ENCODE measurements at places on chromosomes 6 and 20.

DNA sequence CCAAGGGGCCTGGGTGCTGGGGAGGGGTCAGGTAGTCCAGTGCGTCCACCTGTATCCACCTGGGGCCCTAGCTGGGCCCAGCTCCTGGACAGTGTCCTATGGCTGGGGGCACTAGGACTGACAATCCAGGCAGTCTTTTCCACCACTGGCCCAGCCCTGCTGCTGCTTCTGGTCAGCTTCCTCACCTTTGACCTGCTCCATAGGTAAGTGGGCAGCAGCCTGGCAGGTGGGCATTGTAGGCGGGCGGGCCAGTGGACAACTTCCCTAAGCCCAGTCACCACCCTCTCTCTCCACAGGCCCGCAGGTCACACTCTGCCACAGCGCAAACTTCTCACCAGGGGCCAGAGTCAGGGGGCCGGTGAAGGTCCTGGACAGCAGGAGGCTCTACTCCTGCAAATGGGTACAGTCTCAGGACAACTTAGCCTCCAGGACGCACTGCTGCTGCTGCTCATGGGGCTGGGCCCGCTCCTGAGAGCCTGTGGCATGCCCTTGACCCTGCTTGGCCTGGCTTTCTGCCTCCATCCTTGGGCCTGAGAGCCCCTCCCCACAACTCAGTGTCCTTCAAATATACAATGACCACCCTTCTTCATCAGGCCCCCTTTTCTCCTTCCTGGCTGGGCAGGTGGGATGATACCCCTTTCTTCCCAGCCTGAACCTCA, 584 bp downstream of the C20orf141 start:
- no peak for DNase-seq

- DNase-seq: no peak
Measured at GRCh38 chr6:132380358-132381029, 20.8 kb downstream of the MOXD1 start.

- DNase-seq: no peak
Measured at GRCh38 chr6:91697010-91697695, 1110.3 kb upstream of the MAP3K7 start.

- DNase-seq: no peak
Measured at GRCh38 chr6:136551103-136551502, 881 bp upstream of the MAP7 start.

DNA sequence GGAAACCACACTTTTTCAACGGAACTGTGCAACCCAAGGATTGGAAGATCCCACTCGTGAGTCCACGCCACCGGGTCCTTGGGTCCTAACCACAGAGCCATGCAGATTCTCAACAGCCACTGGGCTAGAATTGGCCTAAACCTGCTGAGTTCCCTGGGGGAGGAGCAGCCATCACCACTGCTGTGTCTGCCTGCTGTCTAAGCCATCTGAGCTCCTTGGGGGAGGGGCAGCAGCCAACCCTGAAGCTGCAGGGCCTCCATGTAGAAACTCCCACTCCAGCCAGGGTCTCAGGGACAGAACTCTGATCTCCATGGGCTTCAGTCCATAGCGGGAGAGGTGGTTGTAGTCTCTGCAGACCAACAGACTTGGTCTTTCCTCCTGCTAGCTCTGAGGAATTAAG, 154.6 kb upstream of the VGLL2 start:
- no peak for DNase-seq

GRCh38 chr6:47690791-47691190, 7.6 kb upstream of the ADGRF4 start:
- DNase-seq: no peak

DNA sequence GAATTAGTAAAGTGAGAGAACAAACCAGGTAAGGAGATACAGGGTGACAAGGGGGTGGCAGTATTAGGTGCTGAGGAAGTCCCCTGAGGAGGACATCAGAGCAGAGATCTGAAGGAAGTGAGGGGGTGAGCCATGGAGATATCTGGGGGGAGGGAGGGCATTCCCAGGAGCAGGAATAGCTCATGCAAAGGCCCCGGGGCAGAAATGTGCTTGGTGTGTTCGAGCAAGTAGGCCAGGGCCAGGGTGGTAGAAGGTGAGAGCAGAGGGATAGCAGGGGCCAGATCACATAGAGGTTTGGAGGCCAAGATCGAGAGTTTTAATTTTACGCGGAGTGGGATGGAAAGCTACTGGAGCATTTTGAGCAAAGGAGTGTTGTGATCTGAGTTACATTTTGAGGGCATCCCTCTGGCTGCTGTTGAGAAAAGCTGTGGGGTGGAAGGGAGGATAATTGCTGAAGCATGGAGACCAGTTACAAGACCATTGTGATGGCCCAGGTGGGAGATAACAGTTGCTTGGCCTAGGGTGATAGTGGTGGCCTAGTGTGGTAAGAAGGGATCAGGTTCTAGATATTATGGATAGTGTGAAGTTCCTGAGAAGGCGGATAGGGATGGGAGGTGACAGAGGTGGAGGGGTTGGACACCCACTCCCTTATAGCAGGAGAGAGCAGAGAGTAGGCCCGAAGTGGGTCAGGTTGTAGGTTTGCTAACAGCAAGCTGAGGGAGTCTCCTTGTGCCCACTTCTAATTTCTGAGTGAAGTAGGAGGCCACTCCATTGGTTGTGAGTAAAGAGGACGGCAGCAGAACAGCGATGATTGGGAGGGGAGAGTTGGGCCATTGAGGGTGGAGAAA, 10.2 kb downstream of the ARFGEF2 start:
- DNase-seq: no peak

DNA sequence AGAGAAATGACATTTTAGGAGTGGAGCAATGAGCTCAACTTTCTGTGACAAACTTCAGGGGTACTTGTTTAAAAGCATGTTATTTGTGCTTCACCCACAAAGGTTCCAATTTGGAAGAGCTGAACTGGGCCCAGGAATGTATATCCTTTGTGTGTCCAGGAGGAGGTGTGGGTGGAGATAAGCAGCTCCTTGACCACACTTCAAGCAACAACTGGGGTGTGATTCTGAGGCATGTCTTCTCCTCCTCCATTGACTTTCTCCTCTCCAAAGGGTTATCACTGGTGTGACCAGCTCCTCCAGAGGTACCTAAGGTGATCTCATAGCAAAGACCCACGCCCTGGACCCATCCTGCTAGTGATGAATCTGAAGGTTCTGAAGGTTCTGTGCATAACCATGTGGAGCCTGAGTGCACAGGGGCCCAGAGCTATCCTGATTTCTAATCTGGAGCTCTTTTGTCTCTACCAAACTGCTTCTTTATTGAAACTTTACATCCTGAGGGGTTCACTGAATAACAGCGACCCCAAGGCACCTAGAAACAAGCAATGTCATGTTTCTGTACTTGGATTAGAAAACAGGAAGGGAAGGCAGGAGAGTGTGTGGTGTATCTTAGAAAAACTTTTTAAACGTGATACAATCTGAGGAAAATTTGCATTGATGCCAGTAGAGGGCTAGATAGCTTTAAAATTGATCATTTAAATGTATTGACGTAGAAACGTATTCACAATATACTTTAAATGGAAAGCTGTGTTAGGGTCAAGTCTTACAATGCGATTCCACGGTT, 60.9 kb upstream of the CD93 start:
- no peak for DNase-seq

GRCh38 chr20:34574861-34575260, 16.3 kb downstream of the MAP1LC3A start:
- no peak for DNase-seq

GRCh38 chr20:49388744-49389143, 93.7 kb downstream of the KCNB1 start:
- no peak for DNase-seq

DNA sequence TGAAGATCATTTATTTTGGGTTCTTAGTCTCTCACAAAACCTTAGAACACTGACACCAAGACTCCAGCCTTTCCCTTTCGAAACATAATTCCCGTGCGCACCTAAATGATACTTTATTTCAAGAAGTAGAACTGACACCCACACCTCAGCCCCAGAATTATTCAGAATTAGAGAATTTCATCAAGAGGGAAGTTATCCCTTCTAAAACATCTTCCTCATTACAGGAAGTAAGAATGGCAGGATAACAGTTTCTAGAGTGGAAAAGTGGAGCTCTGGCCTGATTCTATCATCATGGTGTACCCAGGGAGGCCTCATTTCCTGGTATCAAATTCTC, 1.4 kb upstream of the SRXN1 start:
- no peak for DNase-seq

- no peak for DNase-seq
Measured at GRCh38 chr6:40391086-40391485, 196.1 kb downstream of the LRFN2 start.

- DNase-seq: no peak
Measured at GRCh38 chr20:5230544-5230943, 86.2 kb downstream of the PROKR2 start.

- DNase-seq: no peak
Measured at GRCh38 chr6:71040841-71041240, 84.0 kb upstream of the B3GAT2 start.

DNA sequence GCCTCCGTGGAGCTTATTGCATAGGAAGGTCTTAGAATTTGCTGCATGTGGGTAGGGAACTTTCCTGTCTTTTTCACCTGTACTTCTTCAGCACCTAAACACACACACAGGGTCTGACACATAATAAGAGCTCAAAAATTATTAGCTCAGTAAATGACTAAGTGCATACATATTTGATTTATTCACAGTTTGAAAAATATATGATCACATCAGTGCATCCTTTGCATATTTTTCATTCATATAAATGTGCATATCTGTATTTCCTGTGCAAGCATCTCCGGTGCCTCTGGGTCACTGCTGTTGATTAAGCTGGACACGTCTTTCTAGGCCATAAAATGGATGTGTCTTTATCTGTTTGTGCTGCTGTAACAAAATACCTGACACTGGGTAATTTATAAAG, 234.7 kb downstream of the UST start:
- no peak for DNase-seq

DNA sequence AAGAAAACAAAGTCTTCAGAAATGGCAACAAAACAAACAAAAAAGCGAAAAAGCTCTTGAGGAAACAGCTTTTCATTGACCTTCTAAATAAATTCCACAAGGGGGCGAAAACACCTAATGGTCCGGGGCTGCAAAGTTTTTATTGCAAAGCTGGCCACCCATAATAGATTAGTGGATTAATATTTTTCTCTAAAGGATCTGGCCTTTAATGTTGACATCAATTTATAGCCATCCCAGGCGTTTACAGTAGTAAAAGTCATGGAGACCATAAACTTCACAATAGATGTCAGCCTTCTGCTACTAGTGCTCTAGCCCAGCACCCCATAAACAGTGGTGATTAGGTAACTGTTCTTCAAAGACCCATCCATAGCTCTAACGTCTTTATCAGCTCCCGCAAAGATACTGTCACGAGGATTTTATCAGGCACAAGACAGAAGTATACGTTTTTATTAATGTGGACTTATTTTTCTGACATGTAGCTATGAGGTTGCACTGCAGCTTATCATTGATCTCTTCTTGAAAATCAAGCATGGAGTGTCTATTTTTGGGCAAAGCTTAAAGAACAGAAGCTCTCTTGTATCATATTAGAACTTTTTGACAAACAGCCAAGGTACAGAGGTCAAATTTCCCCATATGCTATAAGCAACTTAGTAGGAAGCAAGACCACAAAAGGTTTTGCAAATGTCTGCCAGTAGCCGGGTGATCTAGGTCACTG, 4.7 kb downstream of the CITED2 start:
- DNase-seq: peak; percentile 84

- DNase-seq: no peak
Measured at GRCh38 chr6:57147401-57147800, 24.7 kb upstream of the BAG2 start.

- no peak for DNase-seq
Measured at GRCh38 chr6:163721435-163721834, 306.9 kb downstream of the QKI start.

DNA sequence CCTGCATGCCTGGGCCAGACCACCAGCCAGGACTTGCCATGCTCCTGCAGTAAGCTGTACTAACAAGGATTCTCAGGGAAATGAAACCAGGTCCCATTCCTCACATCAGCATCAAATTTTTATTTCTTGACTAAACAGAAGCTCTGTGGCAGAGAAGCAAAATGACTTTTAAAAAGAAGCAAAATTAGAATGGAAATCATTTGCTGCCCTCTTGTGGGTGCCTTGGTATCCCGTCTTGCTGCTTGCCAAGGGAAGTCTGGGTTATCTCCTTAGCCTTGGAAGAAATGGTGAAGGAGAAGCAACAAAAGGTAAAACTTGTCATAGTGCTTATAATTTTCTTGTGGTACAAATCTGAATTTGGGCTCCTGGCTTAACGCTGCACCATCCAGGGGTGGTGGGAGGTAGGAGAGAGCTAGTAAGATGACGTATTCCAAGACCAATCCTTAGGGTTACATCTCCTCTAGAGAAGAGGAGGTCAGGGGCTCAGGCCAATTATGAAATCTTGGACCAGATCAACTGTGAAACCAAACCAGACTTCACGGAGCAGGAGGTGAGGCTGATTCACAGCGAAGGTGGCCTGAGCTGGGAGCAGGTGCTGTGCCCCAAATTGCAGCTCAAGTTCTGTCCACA, 107.5 kb downstream of the FAXC start:
- DNase-seq: peak; percentile 14

DNA sequence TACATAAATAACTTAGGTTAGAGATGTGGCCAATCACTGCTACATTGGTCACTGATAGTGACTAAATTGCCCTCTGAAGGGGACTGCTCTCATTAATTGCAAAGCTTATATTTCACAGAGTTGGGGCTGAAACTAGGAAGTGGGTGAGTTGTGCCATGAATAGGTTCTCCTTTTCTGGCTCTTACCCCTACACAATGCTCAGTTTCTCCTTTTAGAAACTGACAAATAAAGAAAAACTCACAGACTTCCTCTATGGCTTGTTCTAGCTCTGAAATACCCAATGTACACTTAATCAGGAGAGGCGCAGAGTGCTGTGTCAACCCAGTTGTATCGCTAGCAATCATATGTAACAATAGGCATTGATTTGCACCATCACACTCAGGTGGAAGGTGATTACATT, 41.2 kb upstream of the PROKR2 start:
- DNase-seq: no peak

- DNase-seq: no peak
Measured at GRCh38 chr20:14609328-14610221, 272.2 kb upstream of the FLRT3 start.

DNA sequence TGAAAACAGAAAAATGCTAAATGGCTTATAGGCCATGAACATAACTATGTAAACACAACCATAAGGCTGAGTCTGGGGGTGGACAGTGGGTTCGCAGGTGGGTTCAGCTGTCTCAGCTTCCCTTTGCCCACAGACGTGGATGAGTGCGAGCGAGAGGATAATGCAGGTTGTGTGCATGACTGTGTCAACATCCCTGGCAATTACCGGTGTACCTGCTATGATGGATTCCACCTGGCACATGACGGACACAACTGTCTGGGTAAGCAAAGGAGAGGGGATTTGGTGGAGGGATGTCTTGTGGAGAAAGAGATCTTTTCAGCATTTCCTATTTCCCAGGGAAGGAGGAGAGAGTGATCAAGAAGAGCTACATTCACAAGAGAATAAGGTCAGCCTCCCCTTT, 14.7 kb downstream of the SCUBE3 start:
- no peak for DNase-seq

Data from cardiac fibroblast (primary cell).